ENCODE measurements at places on chromosomes 5 and 9.

- no peak for ATAC-seq
Observed at GRCh38 chr5:39569857-39570256, 145.1 kb upstream of the DAB2 start.

DNA sequence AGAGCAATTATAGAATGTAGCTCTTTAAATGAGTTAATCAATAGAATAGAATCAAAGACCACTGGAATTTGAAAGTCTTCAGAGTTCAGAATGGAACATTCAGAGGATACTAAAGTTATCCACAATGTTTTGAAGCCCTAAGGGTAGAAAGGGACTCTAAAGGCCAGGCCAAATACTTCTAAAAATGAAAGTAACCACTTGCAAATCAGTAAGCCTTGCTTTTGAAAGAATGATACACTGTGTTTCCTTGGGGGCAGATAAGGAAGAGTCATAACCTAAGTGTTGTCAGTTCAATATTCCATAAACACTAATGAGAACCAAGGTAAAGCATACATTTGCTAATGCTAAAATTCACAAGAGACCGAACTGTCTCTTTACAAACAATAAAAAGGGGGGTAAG is 813.5 kb downstream of the PTPRD start:
- no peak for ATAC-seq

- ATAC-seq, result no peak
Observed at GRCh38 chr5:141875795-141876627, 2.2 kb downstream of the PCDH1 start.

GRCh38 chr5:124185716-124186115 is 560.7 kb downstream of the ZNF608 start:
- no peak for ATAC-seq

DNA sequence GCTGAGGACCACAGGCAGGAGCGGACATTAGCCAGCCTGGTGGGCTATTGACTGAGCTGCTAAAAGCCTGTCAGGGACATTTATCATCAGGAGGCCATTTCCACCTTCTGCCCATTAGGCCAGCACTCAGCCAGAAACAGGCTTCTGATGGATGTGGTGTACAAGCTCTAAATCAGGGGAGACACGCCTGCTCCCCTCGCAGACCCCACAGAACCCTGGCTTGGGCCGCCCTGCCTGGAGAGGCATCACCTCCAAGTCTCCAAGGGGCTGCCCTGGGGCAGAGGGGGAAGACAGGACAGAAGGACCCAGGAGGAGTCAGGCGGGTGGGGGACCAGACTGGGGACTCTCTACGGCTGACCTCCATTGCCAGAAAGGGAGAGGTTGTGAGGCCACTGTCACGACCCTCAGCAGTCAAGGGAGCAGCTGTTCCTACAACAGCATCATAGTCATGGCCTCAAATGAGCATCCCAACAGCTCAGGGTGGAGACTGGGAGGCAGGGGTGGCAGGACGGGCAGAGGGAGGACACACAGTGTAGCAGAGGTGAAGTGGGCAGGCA is 24.0 kb upstream of the TRIM14 start:
- no peak for ATAC-seq

DNA sequence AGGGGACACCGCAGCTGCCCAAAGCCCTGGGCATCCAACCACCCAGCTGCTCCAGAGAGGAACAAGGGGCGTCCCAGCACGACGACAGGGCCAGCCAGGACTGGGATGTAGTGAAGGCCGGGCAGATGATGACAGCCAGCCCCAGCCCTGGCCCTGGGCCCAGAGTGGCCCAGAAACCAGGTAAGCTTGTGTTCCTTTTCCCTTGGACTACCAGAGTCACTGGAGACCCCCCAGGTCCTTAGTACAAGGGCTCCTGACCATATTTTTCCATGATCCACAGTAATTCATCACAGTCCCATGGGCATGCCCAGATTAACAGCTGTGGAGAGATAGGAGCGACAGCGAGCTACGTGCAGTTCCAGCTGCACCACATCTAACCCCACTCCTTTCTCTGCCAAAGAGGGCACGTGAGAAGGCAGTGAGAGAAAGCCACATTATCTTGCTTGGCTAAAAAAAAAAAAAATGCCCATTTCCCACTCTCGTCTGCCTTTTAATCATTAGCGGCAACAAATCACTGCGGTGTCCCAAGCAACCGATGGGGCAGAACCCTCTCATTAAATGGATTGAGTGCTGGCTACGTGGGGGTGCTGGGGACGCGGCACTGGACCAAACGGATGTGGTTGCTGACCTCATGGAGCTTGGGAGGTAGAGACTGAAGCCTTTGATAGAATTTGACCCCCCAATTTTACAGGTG is 21.7 kb upstream of the SYNPO start:
- ATAC-seq, result no peak

DNA sequence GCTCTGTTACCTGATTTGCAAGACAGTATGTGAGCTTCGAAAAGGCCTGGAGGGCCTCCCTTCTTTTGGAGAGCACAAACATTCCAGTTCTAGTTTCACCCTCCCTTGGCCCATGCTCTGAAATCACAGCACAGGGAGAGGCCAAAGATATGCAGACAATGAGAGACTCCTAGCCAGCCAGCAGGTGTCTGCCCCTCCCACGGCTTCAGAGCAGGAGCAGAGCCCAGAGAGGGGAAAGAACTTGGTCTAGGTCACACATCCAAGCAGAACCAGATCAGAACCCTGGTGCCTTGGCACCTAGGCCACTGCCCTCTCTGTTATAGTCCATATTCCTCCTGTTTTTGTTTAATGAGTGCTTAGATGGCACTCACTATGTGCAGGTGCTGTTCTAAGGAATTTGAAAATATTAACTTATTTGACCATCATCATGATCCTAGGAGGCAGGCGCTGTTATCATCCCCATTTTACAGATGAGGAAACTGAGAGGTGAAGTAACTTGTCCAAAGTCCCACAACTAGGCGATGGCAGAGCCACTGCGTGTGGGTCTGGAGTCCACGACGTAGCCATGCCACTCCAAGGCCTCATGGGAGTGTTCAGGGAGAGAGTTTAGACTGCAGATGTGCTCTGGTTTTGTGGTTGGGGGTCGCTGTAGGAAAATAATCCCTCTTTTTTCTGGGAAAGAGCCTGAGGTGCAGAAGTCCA is 27.2 kb downstream of the TMOD1 start:
- peak; percentile 57 for ATAC-seq

DNA sequence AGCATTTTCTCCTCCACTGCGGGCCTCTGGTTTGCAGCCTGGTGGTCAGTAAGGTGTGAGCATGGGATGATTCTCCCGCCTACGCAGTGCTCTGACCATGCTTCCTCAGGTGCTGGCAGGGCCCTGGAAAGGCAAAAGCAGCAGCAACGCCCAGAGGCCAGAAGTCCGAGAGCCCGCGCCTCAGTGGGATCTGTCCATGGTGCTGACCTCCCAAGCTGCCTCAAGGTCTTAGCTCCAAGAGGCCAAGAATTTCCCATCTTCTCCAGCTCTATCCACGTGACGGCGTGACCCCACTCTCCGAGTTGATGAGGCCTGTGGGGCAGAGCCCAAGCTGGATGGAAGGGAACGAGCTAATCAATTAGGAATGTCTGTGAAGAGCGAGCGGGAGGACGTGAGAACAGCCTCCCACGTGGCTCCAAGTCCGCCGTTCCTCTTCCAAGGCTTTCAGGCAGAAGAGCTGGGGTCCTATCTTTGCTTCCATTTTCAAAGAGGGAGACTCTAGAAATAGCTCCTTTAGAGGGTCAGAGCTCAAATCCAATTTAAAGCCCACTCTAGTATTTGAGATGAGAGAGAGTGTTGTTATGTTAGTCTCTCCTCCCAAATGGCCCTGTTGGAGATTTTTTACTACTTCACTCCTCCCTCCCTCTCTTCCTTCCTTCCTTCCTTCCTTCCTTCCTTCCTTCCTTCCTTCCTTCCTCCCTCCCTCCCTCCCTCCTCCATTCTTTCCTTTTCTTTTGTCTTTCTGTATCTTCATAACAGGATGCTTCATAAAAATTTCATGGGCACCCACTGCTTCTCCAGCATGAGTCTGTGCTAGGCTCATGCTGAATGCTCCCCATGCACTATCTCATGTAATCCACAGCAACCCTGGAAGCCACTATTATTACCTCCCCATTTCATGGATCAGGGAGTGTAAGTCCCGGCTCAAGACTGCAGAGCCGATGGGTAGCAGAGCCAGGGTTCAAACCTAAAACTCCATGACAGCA is 69.3 kb downstream of the OLFM1 start:
- no peak for ATAC-seq

- ATAC-seq, result no peak
Observed at GRCh38 chr5:95930141-95930930, 31.3 kb downstream of the ELL2 start.

GRCh38 chr9:114454652-114455051 is 50.6 kb downstream of the WHRN start:
- ATAC-seq, result no peak

GRCh38 chr9:136231478-136232297 is 13.9 kb downstream of the QSOX2 start:
- ATAC-seq, result no peak

DNA sequence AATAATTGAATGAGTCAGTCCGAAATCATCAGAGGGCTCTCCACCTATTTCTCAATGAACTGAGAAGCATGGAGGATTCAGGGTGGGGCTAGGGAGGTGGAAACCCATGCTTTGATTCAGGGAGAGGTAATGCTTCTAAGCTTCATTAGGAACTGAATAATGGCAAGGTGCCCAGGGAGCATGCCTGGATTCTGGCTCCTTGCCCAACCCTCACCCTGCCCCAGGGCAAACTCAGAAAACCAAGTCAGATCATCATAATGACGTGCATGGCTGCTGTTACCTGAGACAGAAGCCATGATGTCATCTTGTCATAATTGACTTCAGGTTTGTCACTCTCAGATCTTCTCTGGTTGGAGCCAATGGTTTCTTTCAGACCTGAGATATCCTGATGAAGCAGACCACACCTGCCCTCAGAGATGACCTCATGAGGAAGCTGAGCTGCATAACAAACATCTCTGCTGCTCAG is 199.6 kb downstream of the SYK start:
- no peak for ATAC-seq

- no peak for ATAC-seq
Observed at GRCh38 chr5:172005708-172006320, 624 bp downstream of the FBXW11 start.

DNA sequence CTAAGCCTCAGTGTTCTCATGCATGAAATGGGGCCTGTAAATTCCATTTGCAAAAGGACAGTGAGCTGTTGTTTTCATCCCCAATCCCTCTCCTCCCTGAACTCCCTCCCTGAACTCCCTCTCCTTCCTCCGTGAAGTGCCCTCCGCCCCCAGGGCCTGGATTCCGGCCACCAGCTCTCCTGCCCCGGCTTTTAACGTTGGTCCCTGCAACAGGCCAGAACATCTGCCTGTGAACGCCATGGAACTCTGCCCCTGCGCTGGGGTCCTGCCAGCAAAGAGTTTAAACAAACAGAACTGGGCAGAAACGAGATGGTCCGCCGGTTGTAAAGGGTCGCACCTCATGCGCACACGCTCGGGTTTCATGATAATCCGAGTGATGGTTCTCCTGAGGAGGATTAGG is 62.4 kb downstream of the SMIM23 start:
- no peak for ATAC-seq
